ENCODE measurements at places on chromosomes 11 and 22.

DNA sequence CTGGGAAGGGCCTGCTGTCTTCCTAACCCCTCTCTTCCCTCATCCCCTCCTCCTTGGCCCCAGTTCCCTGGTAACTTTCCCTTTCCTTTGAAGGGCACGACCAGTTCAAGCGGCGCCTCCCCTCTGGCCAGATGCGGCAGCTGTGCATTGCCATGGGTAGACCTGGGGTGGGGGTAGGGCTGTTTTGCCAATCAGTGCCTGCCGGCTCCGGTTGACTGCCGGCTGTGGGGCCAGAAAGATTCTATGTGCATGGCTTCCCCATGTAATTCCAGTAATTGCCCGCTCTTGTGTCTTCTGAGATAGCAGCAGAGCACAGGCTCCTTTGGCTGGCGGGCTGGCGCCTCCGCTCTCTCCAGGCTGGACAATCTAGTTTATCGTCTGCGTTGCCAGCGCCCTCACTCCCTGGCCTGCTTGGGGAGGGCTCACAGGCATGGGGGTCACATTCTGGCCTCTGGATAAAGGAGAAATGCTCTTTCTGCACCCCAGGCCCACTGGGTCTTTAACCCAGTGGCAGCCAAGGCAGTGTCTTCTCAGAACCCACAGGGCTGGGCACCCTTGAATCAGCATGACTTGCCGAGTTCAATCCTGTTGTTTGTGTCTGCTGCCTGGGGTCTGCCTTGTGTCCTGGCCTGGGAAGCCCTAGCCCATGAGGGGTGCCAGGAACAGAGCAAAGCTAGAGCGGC, 9.4 kb downstream of the SIDT2 start:
- DNase-seq = no peak

- DNase-seq = no peak
Measured at GRCh38 chr11:78905756-78906155, 331.1 kb upstream of the NARS2 start.

GRCh38 chr22:46604306-46604690, 15.9 kb upstream of the GRAMD4 start:
- no peak for DNase-seq

- DNase-seq = no peak
Measured at GRCh38 chr22:28898233-28898629, 14.9 kb downstream of the ZNRF3 start.

DNA sequence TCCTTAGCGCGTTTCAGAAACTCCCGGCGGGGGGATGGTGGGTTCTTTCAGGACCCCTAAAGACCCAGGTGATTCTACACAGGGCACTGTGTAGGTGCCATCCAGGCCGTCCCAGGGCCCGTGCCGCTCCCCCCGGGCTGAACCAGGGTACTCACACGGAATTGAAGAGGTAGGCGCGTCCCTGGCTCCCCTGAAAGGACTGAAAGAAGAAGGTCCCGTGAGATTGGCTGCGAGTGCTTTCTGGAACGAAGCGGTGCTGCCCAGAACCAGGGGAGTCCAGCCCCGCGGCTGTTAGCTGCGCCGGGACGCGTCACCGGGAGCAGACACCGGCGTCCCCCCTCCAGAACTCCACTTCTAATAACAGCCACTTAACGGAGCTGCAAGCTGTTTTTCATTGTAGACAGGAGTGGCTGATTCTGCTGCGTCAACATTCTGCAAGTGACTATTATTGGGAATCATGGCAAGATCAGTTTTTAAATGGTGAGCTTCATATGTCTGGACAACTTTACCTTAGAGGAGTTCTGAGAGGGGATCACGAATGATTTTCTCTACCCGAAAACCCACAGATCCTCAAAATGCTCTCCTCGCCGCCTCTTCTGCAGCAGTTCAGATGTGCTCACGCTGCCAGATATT, 31.8 kb downstream of the YPEL1 start:
- DNase-seq = no peak

- DNase-seq = no peak
Measured at GRCh38 chr11:68041617-68042218, 2.9 kb downstream of the TCIRG1 start.

DNA sequence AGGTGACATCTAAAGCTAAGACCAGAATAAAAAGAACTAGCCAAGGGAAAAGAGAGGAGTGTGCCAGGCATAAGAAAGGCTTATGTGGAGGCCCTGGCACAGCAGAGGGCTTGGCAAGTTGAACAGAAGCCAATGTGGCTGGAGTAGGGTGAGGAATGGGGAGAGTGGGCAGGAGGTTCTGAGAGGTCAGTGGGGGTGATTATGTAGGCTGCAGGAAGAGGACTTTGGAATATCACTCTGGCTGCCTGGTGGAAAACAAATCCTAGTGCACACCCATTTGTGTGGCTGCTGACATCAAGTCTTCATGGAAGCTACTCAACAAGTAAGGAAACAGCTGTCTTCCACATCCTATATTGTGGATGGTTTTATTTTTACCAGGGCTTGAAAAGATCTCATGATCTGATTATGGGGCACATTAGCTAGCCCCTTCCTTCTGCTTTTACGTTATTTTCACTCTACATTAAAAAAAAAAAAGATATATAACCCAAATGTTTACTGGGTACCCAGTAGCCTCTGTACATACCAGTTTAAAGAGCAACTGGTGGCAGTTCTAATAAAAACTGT, 3.4 kb downstream of the MRPL16 start:
- DNase-seq = no peak

DNA sequence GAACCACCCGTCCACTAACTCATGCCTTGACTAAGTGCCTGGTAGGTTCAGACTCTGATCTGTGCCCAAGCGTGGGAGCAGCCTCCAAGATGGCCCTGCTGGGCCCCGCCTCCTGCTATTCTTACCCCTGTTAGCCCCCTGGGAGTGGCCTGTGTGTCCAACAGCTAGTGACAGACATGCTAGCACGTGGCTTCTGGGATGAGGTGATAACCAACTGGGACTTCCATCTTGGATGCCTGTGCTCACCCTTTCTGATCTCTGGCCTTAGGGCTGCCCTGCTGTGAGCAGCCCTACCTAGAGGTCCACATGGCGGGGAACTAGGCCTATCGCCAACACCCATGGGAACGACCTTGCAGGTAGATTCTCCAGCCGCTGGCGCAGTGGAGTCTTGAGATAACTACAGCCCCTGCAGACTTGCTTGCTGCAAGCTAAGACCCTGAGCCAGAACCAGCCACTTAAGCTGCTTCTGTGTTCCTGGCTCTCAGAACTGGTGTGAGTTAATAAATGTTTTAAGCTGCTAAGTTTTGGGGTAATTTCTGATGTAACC, 2.7 kb downstream of the MRPL21 start:
- DNase-seq = no peak

DNA sequence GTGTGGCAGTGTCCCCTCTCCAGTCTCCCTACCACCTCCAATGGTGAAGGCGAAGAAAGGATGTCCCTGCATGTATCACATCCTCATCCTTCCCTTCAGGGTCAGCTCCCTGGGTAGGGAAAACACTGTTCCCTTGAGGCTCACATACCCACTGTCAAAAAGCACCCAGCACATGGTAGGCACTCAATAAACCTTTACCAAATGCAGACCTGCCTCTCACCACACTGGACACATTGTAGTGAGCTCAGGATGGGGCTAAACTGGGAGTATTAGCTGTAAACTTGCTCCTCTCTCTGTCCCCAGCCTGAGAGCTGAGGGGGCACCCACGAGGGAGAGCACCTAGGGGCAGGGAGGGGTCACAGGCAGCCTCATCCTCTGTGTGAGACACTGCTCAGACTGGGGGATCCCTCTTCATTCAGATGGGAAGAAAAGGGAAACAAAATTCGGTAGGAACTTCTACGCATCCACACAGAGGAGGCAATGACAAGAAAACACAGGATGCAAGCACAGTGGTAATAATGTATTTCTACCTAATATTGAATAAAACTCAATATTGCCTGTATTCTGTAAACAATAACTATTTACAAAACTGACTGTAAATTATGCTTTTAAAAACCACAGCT, 101.6 kb upstream of the TOP3B start:
- DNase-seq = no peak

DNA sequence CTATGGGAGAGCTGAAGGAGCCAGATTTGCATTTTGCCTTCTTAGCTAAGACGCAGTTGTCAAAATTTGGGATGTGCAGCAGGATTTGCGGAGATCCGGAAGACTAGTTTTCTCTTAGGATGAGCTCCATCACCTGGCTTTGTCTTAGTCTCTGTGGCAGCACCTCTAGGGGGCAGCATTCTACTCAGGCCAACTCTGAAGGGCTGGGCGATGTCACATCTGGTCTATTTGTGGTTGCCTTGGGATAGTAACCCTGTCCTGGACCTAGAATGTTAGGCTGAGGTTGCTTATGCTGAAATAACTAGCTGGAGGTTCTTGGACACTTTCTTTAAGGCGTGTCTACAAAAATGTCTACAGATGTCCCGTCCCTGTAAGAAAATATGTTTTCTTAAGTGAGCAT, 116.2 kb downstream of the FAT3 start:
- DNase-seq = no peak

DNA sequence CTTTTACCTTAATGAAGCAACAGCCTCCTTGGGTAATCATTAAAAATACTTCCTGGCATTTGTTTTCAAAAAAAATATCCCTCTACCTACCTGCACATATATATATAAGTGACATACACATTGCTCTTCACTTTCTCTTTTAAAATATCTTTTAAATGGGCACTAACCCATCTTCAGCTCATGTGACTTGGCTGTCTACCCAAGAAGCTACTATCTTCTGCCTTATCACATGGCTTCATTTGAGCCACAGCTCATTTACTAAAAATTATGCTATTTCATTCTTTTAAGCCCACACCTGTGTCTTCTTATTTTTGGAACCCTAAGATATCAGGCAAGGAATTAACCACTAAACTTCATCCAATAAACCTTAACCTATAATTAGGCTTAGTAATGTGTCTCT, 37.0 kb upstream of the SOX6 start:
- DNase-seq = no peak

GRCh38 chr11:69930081-69931059, 111.2 kb upstream of the FGF3 start:
- no peak for DNase-seq

- DNase-seq = no peak
Measured at GRCh38 chr11:1502954-1503707, 16.6 kb upstream of the MOB2 start.

Data from T-helper 2 cell (primary cell).